Right cardiac atrium (tissue), 5 donors: ENCODE measurements at places on chromosomes 12 and 14.

DNA sequence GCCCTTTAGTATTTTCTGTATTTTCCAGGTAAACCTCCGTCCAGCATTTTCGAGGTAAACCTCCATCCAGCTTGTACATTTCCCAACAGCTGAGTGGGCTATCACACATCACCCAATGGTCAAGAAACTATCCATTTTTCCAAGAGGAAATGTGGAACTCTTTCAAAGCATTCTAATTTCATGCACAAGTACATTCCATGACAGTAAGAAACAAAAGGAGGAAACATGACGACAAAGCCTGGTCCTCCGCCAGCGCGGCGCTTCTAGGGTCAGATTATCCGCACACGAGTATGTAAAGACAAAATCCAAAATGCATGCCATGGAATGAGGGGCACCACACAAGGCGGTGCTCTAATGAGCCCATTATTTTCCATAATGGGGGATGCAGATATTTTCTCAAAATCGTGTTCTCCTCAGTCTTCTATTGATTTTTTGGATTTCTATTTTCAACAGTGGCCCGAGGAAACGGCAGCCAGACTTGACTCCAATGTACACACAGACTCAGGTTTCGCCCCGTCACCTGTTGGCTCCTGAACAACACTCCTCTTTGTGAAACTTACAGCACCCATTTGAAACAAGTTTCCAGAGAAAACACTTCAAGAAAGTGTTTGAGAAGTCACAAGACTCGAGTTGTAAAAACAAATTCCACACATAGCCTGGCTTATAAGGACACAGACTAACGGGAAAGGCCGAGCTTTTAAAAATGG is 107.4 kb downstream of the PRICKLE1 start:
- peak; percentile 73 for DNase-seq

DNA sequence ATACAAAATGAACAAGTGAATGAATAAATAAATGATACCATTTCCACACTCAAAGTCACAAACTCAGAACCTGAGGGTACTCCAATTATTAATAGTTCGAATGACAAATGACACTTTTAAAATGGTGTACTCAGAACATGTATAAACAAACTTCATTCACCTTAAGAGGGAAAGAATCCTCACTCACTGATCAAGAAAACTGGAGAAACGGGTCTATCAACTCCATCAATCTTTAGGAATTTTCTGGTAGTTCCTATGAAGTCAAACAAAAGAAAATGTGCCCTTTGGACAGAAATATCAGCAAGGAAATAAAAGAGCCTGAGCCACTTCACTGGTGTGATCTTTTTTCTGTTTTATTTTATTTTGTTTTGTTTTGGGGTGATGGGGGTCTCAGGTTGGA is 5.2 kb upstream of the NRDE2 start:
- DNase-seq: no peak

DNA sequence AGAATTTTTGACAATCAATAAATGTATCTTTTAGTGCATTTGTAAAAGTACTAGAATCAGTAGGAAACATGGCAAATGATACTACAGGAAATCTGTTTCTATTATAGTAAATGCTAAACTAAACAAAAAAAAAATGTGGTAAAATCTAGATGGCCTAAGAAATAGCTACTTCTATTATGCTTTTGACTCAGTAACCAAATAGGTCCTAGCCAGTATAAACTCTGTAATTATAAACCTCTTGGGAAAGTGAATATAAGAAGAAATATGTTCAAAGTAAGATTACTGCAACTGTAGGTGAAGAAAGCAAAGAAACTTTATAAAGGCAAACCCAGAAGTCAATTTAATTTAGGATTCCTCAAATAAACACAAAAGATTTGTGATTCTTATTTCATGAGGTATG is 581.2 kb downstream of the LRFN5 start:
- no peak for DNase-seq

- DNase-seq: no peak
Observed at GRCh38 chr14:99531251-99532096, 50.3 kb downstream of the CCNK start.

GRCh38 chr14:90105756-90106155 is 44.0 kb downstream of the KCNK13 start:
- peak; percentile 62 for DNase-seq

- peak; percentile 88 for DNase-seq
Observed at GRCh38 chr14:59464486-59465315, 479 bp downstream of the GPR135 start.

DNA sequence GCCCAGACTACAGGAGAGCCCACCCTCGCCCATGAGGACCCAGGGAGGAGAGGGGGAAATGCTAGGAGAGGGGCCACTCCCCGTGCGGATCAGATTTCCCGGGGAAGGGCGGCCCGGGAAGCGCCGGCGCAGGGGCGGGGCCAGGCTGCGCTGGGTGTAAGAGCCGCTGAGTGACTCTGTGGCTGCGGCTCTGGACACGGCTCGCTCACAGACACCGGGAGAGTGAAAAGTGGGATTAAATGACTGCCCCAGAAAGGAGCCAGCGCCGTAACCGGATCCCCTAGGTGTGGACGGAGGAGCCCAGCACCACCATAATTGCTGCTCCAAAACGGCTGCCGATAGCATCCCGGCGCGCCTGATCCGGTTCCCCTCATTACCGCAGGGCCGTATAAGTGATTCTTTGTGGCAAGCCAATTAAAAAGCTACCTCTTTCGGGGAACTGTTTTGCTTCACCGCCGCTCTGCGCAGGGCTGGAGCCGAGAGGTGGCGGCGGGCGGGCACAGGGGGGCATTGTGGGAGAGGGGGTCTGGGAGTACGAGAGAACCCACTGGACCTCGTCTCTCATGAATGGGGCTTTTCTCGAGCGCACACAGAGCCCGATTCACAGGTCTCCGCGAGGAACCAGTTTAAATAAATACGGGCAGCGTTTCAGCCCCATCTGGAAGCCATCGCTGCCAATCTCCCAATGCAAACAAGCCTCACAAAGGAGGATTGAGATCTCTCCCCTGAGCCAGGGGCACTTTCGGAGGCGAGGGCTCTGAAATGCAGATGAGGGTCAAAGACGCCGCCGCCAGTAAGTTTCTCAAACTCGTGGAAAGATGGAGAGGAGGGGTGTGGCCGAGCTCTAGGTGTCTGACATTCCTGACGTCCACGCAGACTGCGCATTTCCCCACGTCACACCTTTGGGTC is 2.5 kb downstream of the COL2A1 start:
- DNase-seq: peak; percentile 83

DNA sequence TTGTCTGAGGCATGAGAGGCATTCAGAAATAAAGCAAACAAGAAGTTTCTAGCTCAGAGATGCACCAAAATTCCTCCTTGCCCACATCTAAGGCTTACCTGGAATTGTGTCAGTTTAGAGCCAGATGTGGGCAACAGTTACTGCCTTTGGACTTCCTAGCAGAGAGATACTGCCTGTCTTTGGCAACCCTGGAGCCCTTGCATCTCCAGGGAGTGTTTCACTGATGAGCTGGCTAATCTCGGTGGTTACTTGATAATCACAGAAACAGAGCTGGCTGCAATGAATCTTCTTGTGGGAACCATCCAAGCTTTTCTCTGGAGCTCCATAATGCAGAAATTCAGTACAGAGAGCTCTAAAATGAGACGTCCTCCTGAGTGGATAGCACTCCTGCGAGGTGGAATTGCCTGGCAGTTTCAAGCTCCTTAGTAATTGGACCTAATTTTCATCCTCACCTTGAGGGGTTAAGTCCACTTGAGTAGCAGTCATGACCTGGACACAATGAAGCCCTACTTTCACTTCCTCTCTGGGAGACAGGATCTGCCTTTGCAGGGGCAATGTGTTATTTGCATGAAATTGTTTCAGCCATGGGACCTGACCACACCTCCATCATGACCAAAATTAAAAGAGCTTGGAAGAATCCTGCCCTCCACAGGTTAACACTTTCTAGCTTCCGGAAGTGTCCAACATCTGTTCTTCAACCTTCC is 108.8 kb upstream of the ARHGAP5 start:
- DNase-seq: no peak

DNA sequence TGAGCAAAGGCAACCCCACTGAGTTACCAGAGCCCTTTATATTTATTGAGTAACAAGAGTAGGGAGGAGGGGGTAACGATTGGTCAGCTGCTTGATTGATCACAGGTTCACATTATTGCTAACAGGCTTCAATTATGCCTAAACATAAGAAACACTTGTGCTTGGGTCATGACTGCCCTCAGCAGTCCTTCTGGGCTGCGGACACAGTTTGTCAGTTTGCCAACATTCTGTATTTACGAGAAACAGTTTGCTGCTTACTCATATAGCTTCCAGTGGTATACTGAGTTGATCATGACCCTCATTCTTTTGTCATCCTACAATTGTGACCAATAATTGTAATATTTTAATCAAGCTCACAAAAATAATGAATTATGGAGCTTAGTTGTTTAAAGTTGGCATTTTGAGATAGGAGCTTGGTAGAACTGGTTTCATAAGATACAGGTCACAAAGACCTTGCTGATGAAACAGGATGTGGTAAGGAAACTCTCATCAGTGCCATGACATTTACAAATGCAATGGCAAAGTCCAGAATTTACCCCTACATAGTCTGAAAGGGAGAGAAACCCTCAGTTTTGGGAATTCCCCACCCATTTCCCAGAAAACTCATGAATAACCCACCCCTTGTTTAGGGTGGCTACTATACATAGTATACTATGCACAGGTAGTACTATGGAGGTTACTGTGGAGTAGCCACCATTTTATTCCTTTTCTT is 1421.0 kb upstream of the FLRT2 start:
- no peak for DNase-seq

DNA sequence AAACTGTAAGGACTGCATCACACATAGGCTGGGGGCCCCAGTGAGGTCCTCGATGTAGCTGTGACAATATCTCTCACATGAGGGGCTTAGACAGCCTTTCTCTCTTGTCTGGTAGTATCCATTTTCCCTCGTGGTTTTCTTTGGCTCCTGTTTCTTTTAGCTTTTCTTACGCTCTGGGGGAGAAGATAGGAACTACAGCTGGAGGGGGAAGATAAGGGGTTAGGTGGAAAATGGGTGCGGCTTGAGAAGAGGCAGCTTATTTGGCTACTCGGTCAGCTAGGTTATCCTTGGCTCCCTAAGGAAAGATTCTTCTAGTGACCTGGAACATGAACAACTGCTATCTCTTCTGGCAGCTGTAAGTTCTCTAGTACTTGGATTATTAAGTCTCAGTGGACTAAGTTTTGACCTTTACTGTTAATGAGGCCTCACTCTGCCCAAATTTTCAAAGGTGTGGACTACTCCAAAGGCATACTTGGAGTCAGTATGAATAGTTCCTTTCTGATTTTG is 28.7 kb upstream of the CPNE8 start:
- DNase-seq: no peak

DNA sequence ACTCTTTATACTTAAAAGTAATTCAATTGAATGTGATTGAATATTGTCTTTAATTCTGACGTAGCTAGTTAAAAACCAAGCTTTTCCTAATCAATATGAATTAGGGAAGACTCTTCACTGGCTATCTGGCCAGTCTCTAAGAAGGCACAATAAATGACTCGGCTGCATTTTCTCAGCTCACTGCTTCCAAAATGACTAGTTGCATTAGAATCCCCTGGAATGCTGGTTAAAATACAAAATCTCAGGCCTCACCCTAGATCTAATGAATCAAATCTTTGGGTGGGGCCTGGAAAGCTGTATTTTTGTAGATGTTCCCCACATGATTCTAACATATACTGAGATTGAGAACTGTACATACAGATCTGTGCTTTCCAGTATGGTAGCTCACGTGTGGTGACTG is 242.1 kb downstream of the CHST11 start:
- DNase-seq: no peak

DNA sequence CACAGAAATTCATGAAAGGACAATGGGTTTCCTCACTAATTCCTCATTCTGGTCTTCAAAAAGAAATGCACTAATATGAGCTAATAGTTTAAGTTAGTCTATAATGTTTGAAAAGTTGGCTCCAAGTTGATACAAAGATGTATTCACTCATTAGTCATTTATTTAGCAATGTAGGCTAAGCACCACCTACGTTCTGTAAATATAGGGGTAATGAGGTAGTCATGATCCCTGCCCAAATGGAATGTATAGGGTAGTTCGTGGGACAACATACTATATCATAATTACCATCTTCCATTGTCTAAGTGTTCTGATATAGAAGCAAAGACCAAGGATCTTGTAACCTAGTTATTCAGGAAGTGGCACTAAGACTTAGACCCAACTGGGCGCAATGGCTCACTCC is 86.5 kb downstream of the DIO2 start:
- DNase-seq: no peak

DNA sequence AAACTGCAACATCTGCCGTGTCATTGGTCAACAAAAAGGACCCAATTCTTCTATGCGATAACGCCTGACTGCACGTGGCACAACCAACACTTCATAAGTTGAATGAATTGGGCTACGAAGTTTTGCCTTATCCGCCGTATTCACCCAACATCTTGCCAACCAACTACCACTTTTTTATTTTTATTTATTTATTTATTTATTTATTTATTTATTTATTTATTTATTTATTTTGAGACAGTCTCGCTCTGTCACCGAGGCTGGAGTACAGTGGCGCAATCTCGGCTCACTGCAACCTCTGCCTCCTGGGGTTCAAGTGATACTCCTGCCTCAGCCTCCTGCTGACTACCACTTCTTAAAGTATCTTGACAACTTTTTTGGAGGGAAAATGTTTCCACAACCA is 127.4 kb downstream of the RASSF9 start:
- no peak for DNase-seq

DNA sequence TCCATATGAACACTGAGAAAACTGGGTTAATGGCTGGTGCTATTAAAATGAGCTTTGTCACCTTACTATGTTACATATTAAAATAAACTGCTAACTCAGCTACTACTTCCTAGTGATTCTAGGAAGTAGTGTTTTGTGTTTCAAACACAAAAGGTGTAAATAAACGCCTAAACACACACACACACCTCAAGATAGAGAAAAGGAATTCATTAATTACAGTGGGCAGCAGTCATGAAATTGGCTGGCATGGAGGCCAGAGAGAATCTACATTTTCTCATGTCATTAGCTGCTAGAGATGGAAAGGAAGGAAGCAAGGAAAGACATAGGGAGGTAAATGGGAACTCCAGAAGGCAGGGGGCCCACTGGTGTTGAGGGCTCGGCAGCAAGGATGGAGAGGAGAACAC is 787 bp upstream of the PRMT5 start:
- no peak for DNase-seq

DNA sequence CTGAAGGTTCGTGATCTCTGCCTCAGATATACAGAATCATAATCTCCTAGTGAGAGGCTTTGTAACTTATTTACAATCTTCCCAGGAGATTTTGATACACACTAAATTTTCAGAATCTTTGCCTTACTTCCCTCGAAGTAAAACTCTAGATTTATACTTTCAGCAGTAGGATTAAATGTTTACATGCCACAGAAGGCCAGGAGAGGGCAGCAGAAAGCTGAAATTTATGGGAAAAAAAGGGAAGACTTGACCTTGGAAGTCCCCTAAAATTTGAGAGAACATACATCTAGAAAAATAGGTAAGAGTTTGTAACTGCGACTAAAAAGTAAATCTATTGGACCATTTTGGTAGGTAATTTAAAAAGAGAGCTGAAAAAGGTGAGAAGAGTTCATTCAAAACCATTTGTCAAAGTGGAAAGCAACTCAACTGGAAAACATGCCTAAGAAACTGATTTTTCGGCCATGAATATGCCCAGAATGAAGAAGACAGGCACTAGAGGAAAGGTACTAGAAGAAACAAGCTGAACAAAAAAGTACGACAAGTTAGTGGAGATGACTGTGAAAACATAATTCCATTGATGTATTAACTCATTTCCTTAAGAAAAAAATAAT is 242.0 kb upstream of the MDGA2 start:
- peak; percentile 24 for DNase-seq

GRCh38 chr14:50007123-50007903 is 109.1 kb downstream of the VCPKMT start:
- no peak for DNase-seq
